ENCODE measurements at places on chromosomes 11 and 22.

- no peak for DNase-seq
Observed at GRCh38 chr11:11841116-11841722, 553 bp upstream of the USP47 start.

GRCh38 chr11:74471668-74472429 is 4.5 kb upstream of the KCNE3 start:
- no peak for DNase-seq

- DNase-seq, result no peak
Observed at GRCh38 chr11:101435408-101435973, 148.3 kb downstream of the TRPC6 start.

DNA sequence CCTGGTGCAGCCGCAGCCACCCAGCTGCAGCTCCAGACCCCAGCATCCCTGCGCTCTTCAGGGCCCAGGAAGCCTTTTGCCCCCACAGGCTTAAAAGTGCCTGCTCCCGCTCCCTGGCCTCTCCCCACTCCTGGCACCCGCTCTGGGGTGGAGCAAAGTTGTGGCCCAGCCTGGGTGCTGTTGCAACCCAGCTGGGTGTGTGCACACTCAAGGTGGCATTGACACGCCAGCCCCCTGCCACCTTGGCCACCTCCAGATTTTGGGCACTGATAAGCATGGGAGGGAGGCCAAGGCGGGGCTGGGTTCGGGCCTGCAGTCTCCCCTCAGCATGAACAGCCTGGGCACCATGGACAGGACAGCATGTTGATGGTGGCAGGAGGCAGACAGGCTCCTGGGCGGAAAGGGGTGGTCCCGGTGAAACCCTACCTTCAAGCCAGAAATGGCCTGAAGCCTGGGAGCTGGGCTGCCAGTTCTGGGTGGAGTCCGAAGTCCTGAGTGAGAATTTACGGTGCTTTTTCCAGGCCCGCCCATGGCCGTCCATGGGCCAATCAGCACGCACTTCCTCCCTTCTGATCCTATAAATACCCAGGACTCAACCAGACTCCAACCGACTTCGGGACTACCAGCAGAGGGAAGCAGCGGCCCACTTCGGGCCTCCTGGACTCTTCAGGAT is 23.6 kb upstream of the RNASEH2C start:
- DNase-seq, result no peak

DNA sequence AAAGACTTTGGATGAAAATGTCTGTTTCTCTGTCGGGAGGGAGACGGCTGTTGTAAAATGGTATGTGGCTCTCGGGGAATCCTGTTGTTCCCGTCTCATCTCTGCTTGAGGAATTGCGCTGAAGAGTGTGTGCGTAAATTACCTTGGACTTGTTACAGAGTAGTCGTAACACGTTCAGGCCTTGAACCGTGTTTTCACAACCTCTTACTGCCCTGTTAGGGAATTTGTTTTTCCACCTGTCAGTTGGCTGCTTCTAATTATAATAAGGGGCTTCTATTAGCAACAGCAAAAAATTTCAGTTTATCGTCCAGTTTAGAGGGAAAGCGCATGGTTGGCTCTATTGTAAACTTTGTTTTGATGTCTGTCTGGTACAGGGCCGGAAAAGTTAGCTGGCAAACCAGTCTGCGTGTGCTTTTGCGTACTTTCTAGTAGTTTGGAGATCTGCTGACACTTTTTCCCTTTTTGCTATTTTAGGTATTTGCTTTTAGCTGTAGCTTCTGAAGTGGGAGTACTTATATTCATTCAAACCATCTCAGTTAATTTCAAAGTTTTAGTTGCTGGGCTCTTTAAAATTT is 1.5 kb downstream of the HIPK3 start:
- peak; percentile 2 for DNase-seq

DNA sequence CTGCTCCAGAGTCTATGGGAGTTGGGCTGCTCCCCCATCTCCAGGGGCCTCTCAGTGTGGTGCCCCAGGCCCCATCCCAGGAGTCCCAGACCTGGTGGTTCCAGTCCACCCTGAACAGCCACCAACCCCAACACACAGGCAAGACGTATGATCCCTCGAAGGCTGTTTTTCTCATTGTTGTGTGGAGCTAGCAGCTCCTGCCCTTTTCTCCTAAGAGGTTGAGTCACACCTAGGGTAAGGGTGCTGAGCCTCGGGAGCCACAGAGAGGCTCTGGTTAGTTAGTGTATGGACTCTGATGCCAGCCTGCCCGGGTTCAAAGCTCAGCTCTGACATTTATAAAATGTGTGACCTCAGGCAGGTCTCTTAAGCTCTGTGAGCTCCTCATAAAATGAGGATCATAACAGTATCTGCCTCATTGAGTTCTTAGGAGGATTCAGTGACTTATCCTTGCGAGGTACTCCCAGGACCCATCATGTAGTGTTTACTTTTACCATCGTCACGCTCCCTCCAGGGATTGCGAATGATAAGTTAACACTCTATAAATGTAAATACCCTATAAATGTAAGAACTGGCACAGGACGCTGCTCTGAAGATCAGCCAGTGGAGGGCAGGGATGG is 47.2 kb downstream of the FBLN1 start:
- DNase-seq, result no peak

GRCh38 chr11:40421208-40421981 is 1038.1 kb downstream of the LRRC4C start:
- DNase-seq, result no peak

DNA sequence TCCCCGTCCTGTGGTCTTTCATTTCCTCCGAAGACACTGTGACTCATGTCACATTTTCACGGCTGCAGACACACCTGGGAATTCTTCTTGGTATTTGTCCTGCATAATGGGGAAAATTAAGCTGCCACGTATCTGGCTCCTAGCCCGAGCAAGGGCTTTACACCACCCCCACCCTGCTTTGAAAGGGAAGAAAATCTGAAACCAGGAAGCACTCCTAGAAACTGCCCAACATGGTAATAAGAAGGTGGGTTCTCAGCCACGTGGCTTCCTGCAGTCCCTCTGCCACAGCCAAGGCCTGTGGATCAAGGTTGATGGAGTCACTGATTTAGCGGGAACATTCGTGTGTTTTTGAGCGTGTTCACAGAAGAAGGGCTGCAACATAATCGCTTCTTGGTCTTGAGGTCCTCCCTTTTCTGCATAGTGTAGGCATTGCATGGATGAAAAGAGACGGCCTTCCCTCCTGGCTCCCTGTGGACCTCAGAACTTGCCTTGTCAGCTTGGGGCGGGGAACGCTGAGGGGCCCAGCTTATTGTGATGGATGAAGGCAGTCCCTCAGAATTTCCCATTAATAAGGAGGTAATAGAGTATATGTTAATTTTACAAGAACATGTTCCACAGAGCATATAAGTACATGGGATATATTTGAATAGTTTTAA is 292.0 kb downstream of the NTM start:
- no peak for DNase-seq

GRCh38 chr11:123504401-123504800 is 74.3 kb downstream of the GRAMD1B start:
- DNase-seq, result no peak

DNA sequence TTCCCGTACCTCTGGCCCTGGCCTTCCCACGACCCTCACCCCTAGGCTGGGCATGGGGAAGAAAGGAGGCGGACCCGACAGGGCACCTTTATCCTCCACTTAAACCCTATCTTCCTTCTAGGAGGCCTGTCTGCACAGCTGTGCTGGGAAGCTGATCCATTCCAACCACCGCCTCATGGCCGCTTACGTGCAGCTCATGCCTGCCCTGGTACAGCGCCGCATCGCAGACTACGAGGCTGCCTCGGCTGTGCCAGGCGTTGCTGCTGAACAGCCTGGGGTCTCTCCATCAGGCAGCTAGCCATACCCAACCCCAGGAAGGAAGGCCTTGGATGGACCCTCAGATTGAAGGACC is 599 bp downstream of the TIMM10B start:
- no peak for DNase-seq

GRCh38 chr11:114088836-114089235 is 29.3 kb downstream of the ZBTB16 start:
- no peak for DNase-seq

- DNase-seq, result no peak
Observed at GRCh38 chr22:20219667-20220628, 48.2 kb downstream of the RTN4R start.

DNA sequence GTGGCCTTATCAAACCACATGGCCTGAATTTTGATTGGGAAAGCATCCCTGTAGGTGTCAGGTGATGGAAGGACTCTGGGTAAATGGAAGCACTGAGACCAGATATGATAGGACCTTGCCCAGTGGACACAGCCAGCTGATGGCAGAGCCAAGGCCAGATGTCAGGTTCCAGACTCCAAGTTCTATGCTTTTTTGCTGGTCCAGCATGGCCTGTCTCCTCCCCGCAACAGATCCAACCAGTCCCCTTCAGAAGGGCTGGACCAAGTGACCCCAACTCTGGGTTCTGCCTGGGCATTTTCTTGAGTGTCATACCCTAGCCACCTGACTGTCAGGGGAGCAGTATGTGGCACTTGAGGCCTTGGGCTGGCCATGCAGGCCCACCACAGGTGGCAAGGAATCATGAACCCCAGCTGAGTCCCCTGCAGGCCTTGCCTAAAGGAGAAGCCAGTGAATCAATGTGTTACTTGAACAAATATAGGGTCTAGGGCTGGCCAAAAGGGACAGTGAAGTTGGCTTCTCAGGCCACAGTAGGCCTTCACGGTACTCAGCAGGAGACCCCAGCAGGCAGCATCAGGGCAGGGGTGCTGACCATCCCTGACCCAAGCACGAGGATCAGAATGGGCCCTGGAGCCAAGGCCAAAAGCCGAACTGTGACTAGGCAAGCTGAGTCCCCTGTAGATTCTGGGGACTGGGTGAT is 27.1 kb downstream of the KCNQ1OT1 start:
- no peak for DNase-seq

- DNase-seq, result no peak
Observed at GRCh38 chr11:48142889-48143288, 73.7 kb upstream of the OR4B1 start.

DNA sequence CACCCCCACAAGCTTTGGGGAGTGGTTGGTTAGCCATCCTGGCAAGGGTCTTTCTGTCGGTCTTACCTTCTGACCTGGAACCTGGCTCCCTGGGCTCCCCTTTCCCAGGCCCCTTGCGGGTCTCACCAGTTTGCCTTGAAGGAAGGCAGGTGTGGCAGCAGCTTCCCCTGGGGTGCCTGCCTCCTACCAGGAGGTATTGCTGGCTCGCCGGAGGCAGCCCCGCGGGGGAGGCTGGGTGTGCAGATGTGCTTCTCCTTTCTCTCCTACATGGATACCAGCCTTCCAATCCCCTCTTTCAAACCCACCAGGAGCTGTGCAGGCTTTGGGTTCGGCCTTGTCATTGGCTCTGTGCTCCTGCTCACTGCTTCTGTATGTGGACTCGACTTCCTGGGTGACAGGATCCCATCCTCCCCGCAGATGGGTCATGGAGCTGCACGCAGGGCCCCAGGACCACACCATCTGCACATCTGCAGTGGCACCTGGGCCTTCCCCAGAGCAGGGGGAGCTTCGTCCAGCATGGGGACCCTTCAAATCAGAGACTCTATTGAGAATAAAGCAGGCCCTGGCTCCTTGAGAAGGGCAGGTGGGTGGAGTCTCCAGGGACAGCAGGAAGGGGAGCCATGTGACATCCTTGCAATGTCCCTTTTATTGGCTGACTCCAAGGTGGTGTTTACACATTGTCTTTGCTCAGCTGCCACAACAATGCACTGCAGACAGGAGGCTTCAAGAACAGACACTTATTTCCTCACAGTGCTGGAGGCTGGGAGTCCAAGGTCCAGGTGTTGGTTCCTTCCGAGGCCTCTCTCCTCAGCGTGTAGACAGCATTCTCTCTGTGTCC is 592.0 kb downstream of the BRD1 start:
- DNase-seq, result no peak

- no peak for DNase-seq
Observed at GRCh38 chr11:118623269-118623655, 15.8 kb downstream of the PHLDB1 start.

DNA sequence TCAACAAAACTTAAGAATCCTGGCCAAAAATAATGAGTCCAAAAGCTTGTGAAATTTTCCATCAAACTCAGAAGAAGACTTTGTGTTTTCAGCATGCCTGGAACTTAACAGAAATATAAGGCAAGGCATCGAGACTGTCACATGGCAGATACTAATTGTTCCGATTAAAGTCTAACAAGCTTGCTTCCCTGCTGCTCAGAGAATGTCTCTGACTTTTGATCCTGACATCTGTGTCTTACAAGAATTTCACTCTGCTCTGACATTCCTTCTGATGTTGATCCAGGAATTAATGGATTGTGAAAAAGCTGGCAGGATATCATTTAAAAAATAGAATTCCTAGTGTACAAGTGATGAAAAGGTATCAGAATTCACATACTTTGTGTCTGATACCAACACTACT is 170.2 kb downstream of the DCDC1 start:
- DNase-seq, result no peak

DNA sequence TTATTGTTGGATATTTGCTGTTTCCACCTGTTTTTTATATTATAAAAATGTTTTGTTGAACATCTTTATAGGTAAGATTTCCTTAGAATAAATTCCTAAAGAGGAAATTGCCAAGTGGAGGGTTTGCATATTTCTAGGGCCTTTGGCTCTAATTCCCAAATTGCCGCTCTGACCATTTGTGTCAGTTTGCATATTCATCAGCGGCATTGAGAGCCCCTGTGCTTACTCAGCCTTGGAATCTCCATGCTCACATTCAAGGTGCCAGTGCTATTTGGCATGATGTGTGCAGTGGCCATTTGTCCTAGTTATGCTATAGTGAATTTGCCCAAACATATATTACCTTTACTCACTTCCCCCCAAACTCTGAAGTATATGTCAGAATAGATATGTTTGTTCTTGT is 25.5 kb downstream of the KREMEN1 start:
- no peak for DNase-seq

DNA sequence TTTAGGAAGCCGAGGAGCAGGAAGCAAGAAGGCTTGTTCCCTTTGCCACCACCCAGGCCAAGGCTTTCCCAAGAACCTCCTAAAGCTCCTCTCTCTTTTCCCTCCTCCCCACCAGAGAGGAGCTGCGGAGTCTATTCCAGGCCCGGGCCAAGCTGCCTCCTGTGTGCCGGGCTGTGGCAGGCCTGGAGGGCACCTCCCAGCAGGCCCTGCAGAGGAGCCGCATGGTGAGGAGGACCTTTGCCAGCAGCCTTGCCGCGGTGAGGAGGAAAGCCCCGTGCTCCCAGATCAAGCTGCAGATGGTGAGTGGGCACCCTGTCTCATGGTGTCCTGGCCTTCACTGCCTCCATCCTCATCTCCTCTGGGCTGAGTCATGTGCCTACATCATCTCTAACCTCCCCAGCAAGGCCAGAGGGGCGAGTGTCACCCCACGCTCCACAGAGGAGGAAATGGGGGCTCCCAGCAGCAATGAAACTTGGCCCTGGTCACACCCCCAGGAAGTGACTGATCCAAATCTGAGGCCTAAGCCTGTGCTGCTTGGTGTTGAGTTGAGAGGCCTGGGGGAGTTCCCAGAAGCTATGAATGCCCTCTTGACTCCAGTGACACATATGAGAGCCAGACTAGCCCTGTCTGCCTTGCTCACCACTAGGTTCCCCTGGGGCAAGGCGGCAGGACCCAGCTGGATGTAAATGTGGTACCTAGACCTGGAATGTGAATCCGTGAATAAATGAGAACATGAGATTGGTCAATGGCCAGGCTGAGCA is 104.2 kb downstream of the MYO18B start:
- no peak for DNase-seq

GRCh38 chr11:72091292-72091691 is 10.6 kb downstream of the LRRC51 start:
- peak; percentile 56 for DNase-seq
